ENCODE measurements at places on chromosomes 7 and 10.
A peak's percentile ranks its signal among the peaks of the same experiment; 100 is the strongest.

DNA sequence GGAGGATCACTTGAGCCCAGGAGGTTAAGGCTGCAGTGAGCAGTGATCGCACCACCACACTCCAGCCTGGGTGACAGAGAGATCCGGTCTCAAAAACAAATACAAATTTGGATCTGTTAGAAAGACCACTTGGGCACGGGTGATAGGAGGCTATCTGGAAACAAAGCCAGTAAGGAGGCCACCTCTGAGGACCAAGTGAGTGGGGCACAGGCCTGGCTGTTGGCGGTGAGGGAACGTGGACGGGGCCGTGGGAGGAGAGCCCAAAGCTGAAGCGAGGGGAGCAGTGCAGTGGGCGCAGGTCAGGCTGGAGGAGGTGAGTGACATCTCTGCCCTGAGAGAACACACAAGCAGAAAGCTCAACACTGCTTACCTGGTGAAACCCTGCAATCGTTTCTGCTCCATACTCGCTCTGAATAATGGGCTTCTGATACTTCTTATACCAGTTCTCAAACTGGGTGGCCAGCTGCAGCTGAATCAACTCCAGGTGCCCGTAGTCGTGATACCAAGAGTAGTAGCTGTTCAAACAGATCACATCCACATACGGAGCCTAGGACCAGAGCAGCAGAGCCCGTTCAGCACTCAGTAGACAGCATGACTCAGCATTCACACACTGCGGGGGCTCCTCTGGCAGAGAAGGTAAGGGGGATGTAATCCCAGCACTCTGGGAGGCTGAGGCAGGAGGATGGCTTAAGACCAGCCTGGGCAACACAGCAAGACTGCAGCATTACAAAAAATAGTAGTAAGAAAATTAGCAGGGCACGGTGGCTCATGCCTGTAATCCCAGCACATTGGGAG lies 14.5 kb downstream of the GUSB start:
- DNase-seq, result no peak

GRCh38 chr7:139620676-139621344 lies 97.3 kb downstream of the CLEC2L start:
- DNase-seq, result peak; percentile 72

DNA sequence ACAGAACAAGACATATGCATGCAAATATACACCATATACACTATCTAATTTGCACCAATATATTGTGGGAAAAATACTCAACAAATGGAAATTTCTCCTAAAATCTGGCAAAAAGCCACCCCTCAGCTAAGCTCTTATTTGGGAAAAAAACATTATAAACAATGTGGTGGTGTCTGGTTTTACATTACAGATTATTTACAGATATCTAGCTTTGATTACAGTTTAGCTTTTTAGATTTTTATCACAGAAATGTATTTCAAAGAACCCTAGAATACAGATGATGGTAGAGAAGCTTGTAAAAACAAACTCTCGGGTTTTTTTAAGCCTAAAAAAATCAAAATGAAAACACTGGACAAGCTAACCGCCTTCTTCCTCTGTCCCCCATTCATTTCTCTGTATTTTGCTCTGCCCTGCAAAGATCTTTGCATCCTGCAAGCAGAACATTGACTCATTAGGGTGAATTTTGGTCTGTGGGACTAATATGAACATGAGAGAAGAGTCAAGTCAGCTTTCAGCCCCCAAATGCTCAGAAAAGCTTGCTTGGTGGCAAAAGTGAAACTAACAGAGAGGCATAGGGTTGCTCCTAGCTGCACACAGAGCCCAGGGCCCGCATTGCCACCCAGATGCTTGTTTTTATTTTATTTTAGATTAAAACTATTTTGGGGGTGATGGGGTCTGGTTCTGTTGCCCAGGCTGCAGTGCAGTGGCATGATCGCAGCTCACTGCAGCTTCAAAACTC lies 88.8 kb upstream of the LYZL1 start:
- DNase-seq, result no peak

- no peak for DNase-seq
Measured at GRCh38 chr7:131605280-131605878, 49.0 kb upstream of the PODXL start.

GRCh38 chr7:13532028-13532753 lies 457.3 kb downstream of the ETV1 start:
- no peak for DNase-seq

GRCh38 chr10:75211007-75211691 lies 553 bp downstream of the VDAC2 start:
- DNase-seq, result peak; percentile 10

GRCh38 chr10:114343623-114344505 lies 60.4 kb downstream of the AFAP1L2 start:
- DNase-seq, result no peak

DNA sequence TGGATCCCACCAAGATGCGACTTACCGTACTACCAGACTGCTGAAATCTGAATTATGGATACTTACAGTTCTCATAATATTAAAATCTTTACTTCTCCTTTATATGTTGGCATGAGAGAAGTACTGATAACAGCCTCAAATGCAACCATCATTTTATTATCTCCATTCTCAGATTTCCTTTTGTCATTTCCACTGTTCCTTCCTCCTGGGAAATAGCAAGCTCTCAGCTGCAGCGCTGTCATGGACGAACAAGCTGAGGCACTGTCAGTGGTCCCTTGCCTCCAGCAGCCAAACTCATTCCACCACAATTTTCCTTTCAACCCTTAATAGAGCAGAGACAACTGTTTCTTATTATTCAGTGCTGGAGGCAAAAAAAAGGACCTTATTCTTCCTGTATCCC lies 478.4 kb downstream of the ARL4A start:
- no peak for DNase-seq

DNA sequence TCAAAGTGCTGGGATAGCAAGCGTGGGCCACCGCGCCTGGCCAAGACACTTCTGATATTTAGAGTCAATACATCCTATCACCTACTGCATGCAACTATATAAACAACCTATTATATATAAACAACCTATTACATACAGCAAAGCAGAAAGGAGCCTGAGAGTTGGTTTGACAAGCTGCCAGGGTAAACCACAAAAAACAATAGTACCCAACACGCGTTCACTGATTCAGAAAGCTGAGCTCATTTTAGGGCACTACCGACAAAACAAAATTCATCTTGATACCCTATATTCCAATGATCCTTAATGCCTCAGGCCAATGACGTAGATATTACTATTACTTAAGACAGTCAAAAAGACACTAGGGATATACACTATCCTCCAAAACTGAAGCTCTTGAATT lies 16.2 kb downstream of the MALSU1 start:
- no peak for DNase-seq
